HepG2 (cell line): ENCODE measurements at places on chromosomes 5 and 9. TPM values are rescaled to one million over a fixed set of nuclear protein-coding genes. Genes with fewer than 3 reads are reported as not detected.

- DNase-seq, result no peak
Measured at GRCh38 chr5:104298518-104298917, 735.9 kb upstream of the NUDT12 start.

GRCh38 chr9:115211413-115212124 lies 93.6 kb upstream of the TNC start:
- DNase-seq, result no peak

GRCh38 chr9:127780126-127780885 lies 1.8 kb upstream of the SH2D3C start:
- peak; percentile 25 for DNase-seq

DNA sequence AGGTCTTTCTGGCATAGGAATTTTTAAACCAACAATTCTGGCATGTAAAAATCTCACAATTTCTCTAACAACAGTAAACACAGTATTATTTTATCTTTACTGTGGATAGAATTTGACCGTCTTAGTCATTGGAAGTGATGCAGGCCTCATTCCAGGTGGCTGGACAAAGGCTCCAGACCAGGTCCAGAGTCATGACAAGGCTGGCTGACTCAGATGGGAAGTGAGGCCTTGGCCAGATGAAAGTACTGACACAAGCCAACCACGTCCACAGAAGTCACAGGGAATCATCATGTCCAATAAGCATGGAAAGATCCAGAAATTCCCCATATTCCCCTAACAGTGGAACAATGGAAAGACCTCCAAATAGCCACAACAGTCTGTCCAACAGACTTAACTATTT lies 12.4 kb downstream of the SPOCK1 start:
- DNase-seq, result no peak

DNA sequence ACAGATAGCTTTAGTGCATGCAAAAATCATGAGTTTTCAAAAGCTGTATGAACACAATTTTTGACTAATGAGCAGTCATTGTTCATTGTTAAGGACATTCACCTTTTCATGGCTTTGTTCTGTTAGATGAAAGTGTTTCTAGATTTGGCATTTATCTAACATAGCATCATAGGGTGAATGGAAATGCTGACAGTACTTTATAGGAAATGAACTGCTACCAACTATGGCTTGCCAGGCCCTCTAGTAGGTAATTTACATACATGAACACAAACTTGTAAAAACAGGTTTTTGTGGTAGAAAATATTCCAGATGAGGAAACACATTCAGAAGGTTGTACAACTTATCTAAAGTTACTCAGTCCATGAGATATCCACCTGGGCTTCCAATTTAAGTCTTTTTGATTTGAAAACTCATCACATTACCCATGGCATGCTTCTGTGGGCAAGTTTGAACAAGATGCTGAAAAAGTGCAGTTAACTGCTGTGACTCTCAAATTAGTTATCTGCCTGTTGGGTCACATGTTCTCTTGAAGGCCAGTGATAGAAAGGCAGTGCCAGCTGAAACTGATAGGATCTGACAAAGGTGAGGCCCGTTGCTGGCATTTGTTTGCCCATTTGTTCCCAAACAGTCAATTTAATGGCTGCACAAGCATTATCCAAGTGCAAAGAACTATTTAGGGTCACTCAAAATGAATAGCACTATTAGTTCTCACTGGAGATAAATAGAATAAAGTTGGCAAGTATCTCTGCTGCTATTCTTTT lies 399.1 kb downstream of the MAN2A1 start:
- DNase-seq, result no peak

- DNase-seq, result peak; percentile 18
Measured at GRCh38 chr5:60334281-60334713, 365.7 kb downstream of the DEPDC1B start.

GRCh38 chr5:150304481-150305081 lies 1.9 kb upstream of the ARSI start:
- no peak for DNase-seq

- DNase-seq, result no peak
Measured at GRCh38 chr5:122009436-122009835, 47.7 kb downstream of the SRFBP1 start.

DNA sequence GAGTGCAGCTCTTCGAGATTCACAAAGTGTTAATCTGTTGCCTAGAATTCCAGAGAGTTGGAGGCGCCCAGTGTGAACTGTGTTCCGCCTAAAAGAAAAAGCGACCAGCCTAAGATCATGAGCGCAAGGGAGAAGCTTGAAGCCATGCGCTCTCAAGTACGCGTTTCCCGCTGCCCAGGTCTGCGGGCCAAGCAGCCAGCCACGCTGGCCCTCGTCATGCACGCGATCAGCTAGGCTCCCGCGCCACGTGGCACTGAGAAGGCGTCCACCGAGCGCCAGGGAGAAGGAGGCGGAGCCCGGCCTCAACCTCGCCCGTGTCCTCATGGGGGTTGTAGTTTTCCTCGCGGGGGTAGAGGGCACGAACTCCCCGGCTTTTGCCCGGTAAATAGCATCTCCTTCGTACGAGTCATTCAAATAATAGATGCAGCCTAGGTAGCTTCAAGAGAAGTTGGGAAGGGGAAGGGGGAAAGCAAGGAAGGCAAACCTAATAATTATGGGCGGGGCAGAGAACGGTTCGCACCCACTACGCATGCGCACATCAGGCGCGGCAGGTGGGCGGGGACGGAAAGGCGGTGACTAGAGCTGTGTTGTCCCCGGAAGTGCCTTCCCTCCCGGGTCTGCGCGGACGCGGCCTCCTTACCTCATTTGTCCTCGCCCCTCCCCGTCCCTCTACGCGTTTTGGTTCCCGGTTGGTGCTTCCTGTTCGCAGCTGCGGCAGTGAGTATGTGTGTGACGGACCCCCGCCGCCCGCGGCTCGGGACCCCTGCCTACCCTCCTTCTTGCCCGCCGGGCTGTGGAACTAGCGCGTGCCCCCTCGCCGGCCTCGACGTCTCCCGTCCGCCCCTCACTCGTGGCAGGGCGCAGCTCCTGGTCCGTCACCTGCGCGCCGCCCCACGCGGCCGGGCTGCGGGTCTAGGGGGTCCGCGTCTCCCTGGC lies at the start of gene ZCCHC7:
ZCCHC7 (plus strand) TSS at position 668 of the 936 bp plus-strand sequence.
- DNase-seq, result peak; percentile 87

GRCh38 chr9:93984860-93985259 lies 29.7 kb upstream of the BARX1 start:
- no peak for DNase-seq

GRCh38 chr5:95810305-95811125 lies 12.0 kb downstream of the GLRX start:
- DNase-seq, result peak; percentile 32

- DNase-seq, result no peak
Measured at GRCh38 chr5:157108976-157109375, at the start of gene HAVCR2. Gene HAVCR2 (minus strand): TSS chr5:157109044. CDS start chr5:157108983, 61 bp downstream.

GRCh38 chr9:35908504-35909125 lies 675 bp upstream of the SPAAR start:
- no peak for DNase-seq

GRCh38 chr5:136802383-136802782 lies 437.0 kb upstream of the TRPC7 start:
- DNase-seq, result no peak

GRCh38 chr5:74441616-74442015 lies 198.9 kb downstream of the ENC1 start:
- no peak for DNase-seq

DNA sequence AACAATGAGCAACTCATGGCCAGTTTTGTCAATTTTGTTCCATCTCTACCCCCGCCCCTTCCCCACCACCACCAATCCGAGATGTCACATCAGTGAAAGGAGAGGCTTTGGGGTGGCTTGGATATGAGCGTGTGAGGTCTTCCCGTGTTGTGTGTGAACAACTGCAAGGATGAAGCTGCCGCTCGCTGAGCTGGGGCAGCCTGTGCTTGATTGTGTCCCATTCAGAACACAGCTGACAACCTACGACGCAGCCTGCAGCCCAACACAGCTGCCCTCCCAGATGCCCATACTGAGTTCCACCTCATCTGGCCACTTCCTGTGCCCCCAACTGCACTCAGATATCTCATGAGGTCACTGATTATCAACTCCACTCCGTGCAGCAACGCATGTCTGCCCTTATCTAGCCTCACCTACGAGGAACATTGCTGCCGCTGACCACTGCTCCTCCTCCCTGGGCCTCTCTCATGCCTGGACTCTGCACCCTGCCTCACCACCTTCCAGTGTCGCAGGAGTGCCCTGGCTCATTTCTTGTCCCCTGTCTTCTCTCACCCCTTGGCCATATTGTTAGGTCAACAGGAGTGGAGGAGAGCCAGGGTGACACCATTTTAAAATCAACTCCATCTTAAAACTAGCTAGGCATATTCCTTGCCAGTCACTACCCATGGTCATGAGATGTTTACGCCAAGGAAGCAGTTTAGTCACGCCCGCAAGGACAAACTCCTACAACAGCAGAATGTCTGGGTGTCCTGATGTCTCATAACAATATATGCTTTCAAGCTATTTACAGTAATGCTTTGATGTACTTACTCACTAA lies 7.3 kb upstream of the IL4 start:
- DNase-seq, result no peak

DNA sequence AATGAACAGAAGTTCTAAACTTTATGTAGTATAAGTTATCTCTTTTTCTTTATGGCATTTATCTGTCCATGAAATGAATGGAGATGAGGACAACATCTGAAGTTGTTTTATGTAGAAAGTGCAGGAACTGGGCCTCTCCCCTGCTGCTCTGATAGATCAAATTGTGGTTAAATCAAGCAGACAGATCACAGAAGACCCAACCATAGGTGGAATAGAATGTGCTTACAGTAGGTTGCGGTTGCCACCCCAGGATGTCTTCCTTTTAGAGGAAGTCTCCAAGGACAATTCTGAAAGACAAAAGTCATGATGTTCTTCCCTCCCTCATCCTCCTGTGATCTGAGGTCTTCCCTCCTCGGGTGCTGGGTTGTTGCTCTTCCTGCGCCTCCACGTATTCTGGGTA lies 12.9 kb downstream of the RASGRF2 start:
- DNase-seq, result no peak

GRCh38 chr5:80283360-80283759 lies 27.5 kb upstream of the SERINC5 start:
- no peak for DNase-seq

- no peak for DNase-seq
Measured at GRCh38 chr5:31730139-31730538, 91.2 kb downstream of the PDZD2 start.

- DNase-seq, result peak; percentile 36
Measured at GRCh38 chr9:83956086-83956435, 24.0 kb downstream of the HNRNPK start.

GRCh38 chr5:133944263-133945185 lies 23.9 kb downstream of the C5orf15 start:
- peak; percentile 47 for DNase-seq

The EMB gene
- total RNA-seq, result not detected in 2 replicates

The SLC36A2 gene
- total RNA-seq, result not detected in 2 replicates

The SHB gene
- 14.7 and 19.4 TPM in 2 replicates for total RNA-seq

The NR5A1 gene
- 38.8 and 44.7 TPM in 2 replicates for total RNA-seq

The ACSL6 gene
- total RNA-seq, result 2.5 and 3.7 TPM in 2 replicates

The TSSK1B gene
- total RNA-seq, result not detected in 2 replicates
